Fibroblast of lung (primary cell): ENCODE measurements at places on chromosomes 4 and X. TPM values are rescaled to one million over a fixed set of nuclear protein-coding genes. Genes with fewer than 3 reads are reported as not detected.

The NEUROG2 gene
- total RNA-seq, result not detected in 2 replicates

The TMSB15A gene
- 3.6 and 4.1 TPM in 2 replicates for total RNA-seq

The FDCSP gene
- total RNA-seq, result not detected in 2 replicates

The MBNL3 gene
- 2.8 and 4.5 TPM in 2 replicates for total RNA-seq

The SATL1 gene
- total RNA-seq, result not detected in 2 replicates
